ENCODE measurements at places on chromosomes 12 and 14.

DNA sequence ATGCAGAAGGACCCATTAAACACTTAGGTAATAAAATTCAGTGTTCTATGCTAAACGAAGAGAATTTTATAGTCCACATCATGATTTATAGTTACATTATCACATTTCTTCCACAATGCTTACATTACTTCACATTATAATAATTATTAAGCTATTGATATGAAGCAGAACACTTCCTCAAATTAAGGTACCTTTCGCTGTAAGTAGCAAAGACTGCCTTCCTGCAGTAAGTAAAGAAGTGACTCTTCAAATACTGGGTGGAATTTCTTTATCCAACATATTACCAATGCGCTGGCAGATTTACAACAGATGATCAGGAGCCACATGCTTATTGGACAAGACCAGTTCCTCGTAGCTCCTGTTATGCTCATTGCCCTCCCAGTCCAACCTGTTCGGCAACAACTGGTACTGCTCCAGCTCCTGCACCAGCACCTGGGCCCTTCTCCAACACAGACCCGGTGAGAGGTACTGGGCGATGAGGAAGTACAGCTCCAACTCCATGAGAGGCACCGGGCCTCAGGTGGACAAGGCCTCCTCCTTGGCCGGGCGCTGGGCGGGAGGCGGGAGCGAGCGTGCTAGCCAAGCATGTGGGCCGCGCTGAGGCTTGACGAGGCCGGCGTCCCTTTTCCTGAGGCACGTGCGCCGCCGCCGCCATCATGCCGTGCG is 210.7 kb upstream of the ATP2B1 start:
- DNase-seq, result no peak

DNA sequence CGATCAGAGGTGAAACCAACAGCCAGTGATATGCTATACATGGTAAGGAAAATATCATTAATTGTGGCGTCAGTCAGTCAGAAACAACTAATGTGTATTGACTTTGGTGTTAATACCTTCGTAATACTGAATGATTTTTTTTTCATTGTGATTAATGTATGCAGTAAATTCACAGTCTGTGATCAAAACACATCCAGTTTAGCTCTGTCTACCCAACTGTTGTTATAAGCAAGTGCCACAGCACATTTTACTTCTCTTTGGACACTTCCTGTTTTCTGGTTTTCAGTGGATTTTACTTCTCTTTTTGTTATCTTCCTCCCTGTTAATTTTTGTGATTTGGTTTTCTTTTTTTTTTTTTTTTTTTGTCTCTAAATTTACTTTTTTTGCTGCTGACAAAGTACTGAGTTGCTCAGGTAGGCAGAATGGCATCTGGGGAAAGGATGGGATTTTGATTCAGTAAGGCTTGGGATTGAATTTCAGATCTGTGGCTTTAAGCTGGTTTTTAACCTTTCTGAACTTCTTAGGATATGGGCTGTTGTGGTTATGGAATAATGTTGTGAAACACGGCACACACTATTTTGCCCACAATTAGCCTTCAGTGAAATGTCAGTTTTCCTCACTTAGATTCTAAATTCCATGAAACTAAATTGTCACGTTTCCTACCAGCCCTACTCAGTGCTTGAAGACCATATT is 604 bp downstream of the GLIPR1 start:
- DNase-seq, result no peak

DNA sequence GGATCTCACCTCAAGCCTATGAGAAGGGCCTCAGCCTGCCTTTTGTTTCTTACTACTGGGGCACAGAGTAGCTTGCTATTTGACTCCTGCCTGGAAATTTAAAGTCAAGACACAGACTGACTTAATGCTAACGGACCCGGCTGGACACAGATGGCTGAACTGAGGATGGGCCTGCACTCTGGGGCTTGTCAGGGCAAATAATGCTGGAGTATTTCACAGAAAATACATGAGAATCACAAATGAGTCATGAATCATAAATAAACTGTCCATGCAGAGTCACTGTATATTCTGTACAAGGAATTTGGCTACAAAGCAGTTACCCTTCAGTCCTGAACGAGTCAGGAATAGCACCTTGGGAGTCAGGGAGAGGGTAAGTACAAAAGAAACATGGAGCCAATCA is 683.2 kb upstream of the FOXG1 start:
- DNase-seq, result no peak

GRCh38 chr12:120810021-120810420 is 84.4 kb downstream of the ACADS start:
- DNase-seq, result no peak

- no peak for DNase-seq
These were observed 390.6 kb downstream of the PAWR start for GRCh38 chr12:79300199-79300568.

DNA sequence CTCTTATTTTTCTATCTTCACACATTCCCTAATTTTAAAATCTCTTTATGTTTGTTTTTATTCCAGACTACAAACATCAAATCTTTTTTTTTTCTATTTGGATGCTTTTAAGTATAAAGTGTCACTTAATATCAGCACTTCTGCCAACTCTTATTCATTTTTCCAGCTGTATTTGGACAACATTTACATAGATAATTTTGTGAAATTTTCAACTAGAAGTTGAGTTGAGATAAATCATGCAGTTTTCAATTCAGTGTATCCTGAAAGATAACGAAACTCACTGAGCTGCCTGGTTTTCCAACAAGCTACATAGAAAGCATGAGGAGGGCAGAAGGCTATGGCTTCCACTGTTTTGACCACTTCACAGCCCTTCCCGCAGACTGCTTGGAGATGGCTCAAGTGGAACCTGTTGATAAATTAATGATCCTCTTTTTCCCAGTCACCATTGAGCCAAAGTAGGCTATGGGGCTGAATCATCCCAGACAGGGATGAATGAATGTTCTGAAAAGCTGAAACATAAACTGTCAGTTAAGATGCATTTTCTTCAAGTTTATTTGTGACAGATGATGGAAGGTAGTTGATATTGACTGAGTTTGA is 213.9 kb downstream of the RAD51B start:
- DNase-seq, result no peak

GRCh38 chr12:106681210-106681609 is 93.3 kb upstream of the RIC8B start:
- DNase-seq, result no peak

DNA sequence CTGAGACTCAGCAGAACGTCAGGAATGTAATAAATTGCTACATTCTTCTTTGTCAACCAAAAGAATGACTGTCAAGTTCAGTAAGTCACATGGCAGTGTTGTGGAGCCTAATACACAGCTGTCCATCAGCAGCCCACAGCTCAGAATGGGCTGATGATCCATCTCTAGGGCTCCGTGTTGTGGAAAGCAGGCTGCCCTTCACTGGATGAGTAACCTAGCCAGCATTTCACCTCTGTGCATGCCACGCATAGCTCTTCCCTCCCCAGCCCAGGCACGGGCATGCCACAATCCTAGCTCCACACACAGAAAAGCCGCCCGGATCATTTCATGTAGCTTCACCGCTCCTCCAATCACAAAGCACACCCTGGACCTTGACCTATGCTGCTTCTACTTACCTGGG is 878.0 kb upstream of the TMEM132C start:
- DNase-seq, result no peak

- no peak for DNase-seq
These were observed 19.8 kb downstream of the USP15 start for GRCh38 chr12:62279961-62280360.

- no peak for DNase-seq
These were observed 7.8 kb upstream of the EGLN3 start for GRCh38 chr14:33958605-33959226.

GRCh38 chr12:6336889-6337853 is 4.7 kb downstream of the TNFRSF1A start:
- DNase-seq, result no peak

DNA sequence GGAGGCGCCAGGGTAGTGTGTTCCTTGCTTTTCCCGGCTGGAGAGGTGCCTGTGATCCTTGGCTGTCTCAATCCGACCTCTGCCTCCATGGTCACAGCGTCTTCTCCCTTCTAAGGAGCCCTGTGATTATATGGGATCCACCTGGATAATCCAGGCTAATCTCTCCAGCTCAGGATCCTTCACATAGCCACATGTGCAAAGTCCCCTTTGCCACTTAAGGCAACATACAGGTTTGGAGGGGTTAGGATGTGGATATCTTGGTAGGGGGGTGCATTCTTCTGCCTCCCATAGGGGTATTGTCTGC is 1.2 kb upstream of the HVCN1 start:
- no peak for DNase-seq

DNA sequence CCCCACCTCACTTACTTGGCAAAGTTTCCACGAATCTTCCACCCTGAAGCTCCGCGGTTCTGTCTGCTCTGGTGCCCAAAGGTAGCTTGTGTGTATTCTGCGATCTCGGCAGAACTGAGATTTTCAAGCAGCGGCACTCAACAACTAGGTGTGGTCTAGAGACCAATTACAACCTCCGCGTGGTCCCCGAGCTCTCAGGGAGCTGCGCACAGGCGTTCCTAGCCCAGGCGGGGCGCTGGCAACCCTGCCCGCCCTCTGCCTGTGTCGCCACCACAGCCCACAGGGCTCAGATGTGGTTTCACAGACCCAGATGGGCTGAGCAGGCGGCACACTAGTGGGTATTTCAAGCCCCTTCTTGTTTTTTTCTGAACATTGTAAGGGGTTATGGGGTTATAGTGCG is 1.5 kb upstream of the DIABLO start:
- no peak for DNase-seq

Data from GM12878 (cell line).